ENCODE measurements at places on chromosomes 16 and 17.
A peak's percentile ranks its signal among the peaks of the same experiment; 100 is the strongest.

GRCh38 chr16:69620573-69620972 lies 54.8 kb downstream of the NFAT5 start:
- no peak for DNase-seq

DNA sequence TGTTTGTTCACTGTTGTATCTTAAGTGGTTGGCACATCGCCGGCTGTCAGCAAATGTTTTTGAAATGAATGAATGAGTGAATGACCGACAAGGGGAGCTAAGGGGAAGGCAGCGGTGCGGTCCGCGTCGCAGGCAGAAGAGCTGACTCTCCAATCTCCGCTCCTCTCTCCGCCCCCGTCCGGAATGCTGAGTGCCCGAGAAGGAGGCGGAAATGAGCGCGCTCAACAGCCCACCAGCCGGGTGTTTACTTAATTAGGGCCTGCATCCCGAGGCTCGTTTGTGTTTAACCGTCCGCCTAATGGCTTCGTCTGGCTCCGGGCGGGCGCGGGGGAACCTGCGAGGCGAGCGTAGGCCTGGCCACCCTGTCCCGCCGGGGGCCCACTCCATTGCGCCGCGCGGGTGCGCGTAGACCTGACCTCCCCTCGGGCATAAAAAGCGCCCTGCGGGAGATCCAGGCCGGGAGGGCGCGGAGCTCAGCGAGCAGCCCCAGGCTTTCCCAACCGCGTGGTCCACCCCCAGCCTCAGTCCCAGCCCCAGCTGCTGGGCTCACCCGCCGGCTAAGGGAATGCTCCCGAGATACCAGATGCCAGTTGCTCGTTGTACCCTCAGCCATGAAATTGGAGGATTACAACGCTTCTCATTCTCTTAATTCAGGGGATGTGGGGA lies 2.5 kb upstream of the CDH3 start:
- no peak for DNase-seq

GRCh38 chr17:28317099-28317965 lies 1.7 kb upstream of the TMEM97 start:
- no peak for DNase-seq

- DNase-seq: no peak
Measured at GRCh38 chr17:40524243-40524965, 23.0 kb upstream of the TNS4 start.

DNA sequence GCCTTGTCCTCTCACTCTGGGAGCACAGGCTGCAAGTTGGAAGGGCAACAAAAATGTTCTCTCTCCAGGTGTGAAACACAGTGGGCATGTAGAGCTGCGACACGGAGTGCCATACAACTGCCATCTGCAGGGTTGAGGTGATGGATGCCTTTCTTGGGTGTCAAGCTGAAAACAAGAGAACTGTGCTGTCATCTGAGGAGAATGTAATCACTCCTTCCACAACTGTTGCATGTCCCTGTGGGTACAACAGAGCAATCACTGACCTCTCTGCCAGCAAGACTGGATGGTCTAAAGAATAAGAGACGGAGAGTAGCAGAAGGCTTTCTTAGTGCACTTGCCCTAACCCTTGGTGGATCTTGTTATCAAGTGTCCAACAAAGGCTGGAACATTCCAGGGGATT lies 29.2 kb downstream of the SLFN11 start:
- no peak for DNase-seq

- DNase-seq: no peak
Measured at GRCh38 chr17:5226940-5227878, 7.5 kb downstream of the SCIMP start.

- DNase-seq: no peak
Measured at GRCh38 chr17:83123896-83124801, 44.7 kb downstream of the METRNL start.

GRCh38 chr16:81261049-81261648 lies 22.7 kb downstream of the BCO1 start:
- no peak for DNase-seq

DNA sequence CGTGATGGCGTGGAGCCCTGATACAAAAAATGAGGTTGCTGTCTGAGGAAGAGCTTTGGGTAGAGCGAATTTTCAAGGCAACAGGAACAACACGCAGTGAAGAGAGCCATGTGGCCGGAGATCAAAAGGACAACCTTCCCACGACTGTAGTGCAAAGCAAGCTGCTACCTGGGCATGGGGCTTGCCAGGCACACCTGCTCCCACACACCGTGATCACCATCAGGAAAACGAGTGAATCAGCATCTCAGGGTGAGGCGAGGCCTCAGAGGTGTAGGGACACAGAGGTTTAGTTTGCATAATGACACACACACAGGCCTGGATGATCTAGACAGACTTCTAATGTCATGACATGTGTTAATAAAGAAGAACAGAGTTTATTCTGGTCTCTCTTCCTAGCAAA lies 65.7 kb downstream of the PARN start:
- DNase-seq: no peak

- DNase-seq: no peak
Measured at GRCh38 chr16:66023481-66023880, 343.0 kb upstream of the CDH5 start.

DNA sequence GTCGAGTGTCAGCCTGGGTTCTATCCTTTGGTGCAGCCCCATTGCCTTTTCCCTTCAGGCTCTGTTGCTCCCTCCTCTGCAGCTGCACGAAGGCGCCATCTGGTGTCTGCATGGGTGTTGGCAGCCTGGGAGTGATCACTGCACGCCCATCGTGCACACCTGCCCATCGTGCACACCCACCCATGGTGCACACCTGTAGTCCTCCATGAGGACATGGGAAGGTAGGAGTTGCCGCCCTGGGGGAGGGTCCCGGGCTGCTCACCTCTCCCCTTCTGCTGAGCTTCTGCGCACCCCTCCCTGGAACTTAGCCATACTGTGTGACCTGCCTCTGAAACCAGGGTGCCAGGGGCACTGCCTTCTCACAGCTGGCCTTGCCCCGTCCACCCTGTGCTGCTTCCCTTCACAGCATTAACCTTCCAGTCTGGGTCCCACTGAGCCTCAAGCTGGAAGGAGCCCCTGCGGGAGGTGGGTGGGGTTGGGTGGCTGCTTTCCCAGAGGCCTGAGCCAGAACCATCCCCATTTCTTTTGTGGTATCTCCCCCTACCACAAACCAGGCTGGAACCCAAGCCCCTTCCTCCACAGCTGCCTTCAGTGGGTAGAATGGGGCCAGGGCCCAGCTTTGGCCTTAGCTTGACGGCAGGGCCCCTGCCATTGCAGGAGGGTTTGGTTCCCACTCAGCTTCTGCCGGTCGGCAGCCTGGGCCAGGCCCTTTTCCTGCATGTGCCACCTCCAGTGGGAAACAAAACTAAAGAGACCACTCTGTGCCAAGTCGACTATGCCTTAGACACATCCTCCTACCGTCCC lies 2.9 kb downstream of the CTRL start:
- DNase-seq: peak; percentile 56

GRCh38 chr17:63961355-63962212 lies 11.1 kb downstream of the SCN4A start:
- DNase-seq: no peak

GRCh38 chr17:2309338-2310154 lies 5.8 kb downstream of the SRR start:
- DNase-seq: no peak

DNA sequence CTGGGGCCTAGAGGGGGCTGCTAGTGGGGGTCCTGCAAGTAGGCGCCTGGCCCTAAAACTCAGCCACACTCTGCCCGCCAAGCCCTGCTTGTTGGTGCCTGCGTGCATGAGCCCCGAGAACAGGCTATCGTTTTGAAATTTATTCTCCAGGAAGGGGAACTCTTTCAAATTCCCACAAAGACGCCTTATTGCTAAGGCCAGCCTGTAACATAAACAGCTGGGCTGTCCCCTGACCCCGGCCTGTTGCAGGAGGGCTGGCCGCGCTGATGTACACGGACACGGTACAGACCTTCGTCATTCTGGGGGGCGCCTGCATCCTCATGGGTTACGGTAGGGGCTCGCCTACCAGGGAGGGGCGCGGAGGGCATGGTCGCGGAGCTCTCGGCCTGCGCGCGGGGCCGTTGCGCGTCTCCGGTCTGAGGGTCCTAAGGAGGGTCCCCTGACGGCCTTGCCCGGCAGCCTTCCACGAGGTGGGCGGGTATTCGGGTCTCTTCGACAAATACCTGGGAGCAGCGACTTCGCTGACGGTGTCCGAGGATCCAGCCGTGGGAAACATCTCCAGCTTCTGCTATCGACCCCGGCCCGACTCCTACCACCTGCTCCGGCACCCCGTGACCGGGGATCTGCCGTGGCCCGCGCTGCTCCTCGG lies 4.3 kb downstream of the SLC5A2 start:
- DNase-seq: no peak

- no peak for DNase-seq
Measured at GRCh38 chr17:28226563-28227315, 92.3 kb upstream of the TMEM97 start.

- no peak for DNase-seq
Measured at GRCh38 chr16:10386517-10387100, 748 bp downstream of the ATF7IP2 start.
